ENCODE measurements at places on chromosomes 3 and 15.

DNA sequence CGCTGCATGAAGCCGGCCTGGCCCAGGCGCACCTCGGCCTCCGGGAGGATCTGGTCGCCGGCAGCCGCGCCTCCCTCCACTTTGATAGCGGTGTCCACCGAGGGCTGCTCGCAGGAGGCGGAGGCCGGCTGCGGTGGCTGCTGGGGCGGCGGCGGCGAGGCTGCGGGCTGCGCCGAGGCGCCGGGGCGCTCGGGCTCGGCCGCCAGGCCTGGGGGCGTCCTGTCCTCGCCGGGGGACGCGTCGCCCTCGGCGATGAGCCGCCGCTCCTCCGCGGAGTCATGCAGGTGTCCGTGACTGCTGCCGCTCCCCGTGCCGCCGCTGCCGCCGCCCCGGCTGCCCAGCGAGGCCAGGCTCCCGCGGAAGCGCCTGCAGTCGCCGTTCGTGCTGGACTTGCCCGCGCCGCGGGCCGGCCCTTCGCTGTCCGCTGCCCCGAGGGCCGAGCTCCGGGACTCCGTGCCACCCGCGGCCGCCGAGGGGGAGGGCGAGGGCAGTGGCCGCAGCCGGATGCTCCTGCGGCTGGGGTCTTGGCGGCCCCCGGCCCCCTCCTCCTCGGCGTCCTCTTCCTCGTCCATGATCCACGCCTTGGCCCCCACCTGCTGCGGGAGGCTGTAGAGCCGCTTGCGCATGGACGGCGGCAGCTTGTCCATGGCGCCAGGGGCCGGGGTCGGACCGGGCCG lies 996 bp downstream of the HCN4 start:
- DNase-seq = no peak

- DNase-seq = no peak
These were observed 21.2 kb downstream of the STARD5 start for GRCh38 chr15:81302701-81303109.

GRCh38 chr3:132659000-132659364 lies 627 bp downstream of the ACAD11 start:
- no peak for DNase-seq

- DNase-seq = no peak
These were observed 54.4 kb downstream of the LRRK1 start for GRCh38 chr15:100973351-100974111.

- no peak for DNase-seq
These were observed 19.8 kb downstream of the ST8SIA2 start for GRCh38 chr15:92413510-92413909.

GRCh38 chr3:65889707-65890099 lies 149.0 kb downstream of the MAGI1 start:
- no peak for DNase-seq

- no peak for DNase-seq
These were observed 17.3 kb downstream of the DENND6A start for GRCh38 chr3:57675530-57675929.

DNA sequence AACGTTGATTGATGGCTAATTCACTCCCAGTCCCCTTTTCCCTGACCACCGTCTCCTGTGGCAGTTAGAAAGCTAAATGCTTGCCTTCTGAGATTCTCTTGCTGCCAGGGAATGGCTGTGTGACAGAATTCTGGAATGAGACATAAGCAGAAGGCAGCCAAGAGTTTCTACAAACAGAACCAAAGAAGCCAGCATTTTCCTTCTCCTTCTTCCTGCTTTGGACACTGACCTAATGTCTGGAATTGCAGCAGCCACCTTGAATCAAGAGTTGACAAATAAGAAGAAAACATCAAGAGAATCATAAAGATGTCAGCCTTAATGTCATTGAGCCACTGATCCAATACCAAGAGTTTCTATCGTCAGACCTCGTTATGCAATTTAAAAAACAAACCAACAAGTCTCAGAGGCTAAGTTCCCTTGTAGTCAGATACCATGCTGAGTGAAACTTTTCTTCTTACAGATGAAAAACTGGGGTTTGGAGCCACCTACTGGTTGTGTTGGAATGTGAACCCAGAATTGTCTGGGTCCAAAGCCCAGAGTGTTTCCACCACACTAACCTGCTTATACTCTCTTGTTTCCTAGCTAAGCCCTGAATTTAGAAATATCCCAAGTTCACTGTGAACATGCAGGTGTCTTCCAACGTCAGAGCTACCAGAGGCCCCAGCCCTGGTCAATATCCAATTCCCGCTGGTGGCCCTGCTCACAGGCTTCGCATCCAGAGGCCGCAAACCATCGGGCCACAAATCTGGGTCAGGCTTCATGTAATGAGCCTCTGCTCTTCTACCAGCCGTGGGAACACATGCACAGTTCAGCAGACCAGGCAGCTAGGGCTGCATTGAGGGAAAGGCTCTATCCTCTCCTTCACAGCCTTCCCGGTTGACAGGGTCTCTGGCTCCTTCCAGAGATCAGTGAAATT lies 42.5 kb downstream of the MCF2L2 start:
- peak; percentile 49 for DNase-seq

- no peak for DNase-seq
These were observed 262.4 kb downstream of the SLC9A9 start for GRCh38 chr3:143585720-143586456.

GRCh38 chr15:29589416-29589815 lies 232.9 kb downstream of the TJP1 start:
- no peak for DNase-seq

DNA sequence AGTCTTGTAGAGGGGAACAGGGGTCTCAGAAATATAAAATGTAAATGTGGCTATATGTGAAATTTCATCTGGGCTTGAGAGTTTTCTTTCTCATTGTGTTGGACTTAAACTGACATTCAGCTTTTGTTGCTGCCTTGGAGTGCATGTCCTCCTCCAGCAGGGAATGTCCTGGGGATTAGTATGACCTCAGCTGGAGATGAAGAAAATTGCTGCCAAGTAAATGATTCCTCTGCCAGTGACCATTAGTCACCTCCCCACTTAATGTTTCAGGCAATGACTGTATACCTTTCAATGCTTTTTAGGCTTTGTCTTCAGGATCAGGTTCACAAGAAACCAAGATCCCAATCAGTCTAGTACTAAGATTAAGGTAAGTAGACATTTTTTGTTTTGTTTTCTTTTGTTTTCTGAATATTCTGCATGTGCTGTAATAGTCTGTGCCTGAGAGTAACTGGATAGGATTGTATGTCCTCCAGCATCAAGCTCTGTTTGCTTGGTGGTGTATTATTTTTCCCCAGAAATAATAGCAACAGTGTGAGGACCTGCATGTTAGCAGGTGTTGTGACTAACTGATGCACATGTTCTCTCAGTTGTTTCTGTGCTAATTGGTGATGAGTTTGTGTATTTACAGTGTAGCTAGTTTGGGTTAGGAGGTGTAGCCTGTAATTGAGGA lies 18.1 kb upstream of the SLC22A13 start:
- DNase-seq = peak; percentile 64

GRCh38 chr15:45603881-45604280 lies 16.7 kb downstream of the BLOC1S6 start:
- DNase-seq = no peak

GRCh38 chr3:56422316-56422715 lies 46.0 kb downstream of the ERC2 start:
- no peak for DNase-seq

DNA sequence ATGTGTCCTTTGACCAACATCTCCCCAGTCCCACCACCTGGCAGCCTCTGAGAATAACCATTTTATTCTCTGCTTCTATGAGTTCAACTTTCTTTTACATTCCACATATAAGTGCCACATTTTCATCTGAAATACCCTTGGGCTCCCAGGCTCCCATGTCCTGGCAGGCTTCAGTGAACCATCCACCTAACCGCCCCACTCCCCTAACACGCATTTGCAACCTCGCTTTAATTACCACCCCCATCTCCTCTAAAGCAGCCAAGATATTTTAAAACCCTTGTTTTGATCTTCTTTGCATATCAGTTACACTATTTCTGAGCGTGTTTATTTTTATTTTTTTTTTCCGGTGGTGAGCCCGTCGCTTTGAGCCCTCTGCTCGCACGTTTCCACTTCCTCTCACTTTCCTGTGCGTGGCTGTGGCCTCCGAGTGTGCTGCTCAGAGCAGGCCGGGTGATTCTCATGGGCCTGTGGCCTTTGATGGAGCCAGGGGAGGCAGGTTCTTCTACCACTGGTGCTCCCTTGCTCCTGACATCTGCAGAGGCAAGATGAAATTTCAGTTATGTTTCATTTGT lies 195.4 kb upstream of the LPP start:
- DNase-seq = no peak

- DNase-seq = peak; percentile 11
These were observed 324.5 kb downstream of the TBL1XR1 start for GRCh38 chr3:176872771-176873209.

DNA sequence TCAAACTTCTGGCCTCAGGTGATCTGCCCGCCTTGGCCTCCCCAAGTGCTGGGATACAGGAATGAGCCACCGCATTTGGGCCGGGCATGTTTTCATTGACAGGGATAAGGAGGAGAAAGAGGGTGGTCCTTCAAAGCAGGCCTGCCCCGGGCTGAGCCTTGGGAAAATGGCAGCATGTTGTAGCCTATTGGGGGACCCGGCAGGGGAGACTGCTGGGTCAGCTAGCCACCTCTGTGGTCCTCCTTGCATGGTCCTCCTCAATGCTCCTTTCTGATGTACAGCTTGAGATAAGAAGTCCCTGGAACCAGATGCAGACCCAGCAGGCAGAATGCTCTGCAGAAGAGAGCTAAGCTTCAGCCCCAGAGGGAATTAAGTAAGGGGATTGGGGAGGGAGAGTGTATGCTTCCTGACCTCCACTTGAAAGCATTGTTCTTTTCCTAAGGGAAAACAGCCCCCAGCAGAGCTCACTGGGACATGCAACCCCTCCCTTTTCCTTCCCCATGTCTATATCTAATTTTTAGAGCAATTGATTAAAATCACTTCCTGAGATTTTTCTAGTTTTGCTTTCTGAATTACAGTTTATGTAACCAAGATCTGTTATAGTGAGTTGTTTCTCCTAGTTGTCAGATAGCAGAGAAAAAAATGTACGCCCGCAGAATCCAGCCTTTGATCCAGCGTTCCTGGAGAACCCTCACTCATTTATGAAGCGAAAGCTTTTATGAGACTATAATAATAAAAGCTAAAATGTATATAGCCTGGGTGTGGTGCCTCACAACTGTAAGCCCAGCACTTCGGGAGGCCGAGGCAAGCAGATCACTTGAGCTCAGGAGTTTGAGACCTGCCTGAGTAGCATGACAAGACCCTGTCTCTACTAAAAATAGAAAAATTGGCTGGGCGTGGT lies 48.7 kb upstream of the VILL start:
- no peak for DNase-seq

DNA sequence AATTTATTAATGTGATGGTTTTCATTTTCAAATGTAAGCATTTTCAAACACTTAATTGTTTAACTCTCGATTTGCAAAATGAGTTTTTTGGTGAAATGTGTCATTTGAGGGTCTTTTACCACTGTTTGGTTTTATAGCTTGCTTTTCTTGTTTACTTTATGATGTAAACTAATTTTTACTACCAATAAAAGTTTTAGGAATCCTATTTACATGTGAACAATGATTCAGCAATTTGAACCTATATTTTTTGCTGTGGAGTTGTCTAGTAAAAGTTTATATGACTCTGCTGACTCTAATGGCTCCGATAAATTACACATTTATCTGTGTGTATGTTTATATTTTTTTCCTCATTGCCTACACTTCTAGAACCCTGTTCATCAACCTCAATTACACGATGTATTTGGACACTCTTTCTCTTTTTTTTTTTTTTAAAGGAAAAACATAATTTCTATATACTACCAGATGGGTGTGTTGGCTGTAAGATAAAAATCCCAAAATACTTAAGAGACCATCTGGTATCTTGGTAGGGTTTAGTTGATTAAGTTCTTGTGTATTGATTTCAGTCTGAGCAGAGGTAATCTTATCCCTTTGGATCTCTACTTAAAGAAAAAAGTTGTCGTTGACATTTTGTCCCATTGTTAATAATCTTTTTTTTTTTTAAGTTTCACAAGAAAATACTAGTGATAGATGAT lies 89.5 kb downstream of the PTPRG start:
- no peak for DNase-seq

DNA sequence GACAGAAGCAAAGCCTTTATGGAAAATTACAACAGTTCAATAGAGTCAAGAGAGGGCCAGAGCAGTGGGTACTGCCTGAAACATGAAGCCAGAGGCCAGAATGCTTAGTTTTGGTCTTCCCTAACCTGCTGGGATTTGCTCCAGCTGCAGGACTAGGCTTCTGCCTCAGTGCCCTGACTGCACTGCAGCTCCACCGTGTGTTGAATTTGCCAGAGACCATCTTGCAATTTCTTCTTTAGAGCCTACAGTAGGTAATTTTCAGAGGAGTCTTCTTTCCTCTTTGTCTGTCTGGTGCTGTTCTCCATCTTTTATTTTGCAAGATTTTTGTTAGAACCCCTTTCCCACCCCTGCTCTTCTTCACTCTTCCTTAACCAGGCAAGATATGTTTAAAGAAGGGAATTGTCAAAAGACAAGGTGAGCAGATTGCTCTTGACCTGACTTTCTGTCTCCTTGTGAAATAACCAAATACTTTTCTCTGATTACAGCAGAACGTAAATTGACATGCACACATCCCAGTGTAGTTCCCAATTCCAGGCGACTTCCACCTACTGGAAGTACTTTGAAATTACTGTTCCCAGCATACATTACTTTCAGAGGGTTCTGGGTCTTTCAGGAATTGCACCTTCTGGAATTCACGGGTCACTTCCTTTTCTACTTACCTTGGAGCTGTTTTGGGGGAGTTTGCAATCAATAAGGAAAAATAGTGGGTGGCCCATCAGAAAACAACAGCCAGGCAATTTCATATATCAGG lies 161.2 kb downstream of the MINAR1 start:
- DNase-seq = no peak

- no peak for DNase-seq
These were observed 481.7 kb downstream of the ZPLD1 start for GRCh38 chr3:102916532-102916931.
